ENCODE measurements at places on chromosomes 16 and 17.

DNA sequence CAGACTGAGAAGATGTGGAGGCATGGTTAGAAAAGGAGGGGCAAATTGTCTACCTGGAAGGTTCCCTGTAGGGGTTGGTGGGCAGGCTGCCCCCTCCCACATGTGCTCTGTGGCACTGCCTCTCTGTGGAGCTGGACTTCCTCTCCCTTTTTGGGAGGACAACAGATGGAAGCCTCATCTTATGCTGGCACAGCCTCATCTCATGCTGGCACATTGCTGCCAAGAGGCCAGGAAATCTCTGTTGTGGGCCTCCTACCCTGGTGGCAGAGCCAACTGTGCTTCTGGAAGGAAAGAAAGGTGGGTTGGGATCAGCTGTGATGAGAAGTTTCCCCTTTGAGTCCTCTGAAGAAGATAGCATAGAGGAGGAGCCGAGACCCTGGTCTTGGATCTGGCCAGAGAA is 19.7 kb upstream of the BRD7 start:
- DNase-seq = no peak

- DNase-seq = no peak
Observed at GRCh38 chr17:44575403-44575802, 18.1 kb downstream of the FZD2 start.

- no peak for DNase-seq
Observed at GRCh38 chr16:66587881-66588600, 8.8 kb downstream of the CMTM2 start.

DNA sequence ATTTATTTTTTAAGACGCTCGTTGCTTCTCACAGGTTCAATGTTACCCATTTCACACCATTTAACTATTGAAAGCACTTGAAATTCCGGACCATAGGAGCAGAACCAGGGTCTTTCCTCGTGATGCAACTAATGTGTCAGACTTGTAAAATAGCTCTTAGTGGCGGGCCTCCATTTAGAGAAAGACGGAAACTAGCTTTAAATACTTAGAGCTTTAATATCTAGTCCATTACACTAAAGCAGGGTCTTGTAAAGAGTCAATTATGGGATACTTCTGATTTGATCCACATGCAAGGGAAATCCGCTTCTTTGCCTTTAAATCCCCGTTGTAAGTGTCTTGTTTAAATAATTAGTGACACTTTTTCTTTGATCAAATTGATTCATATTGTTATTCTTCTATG is 56.6 kb downstream of the NACA2 start:
- DNase-seq = no peak

DNA sequence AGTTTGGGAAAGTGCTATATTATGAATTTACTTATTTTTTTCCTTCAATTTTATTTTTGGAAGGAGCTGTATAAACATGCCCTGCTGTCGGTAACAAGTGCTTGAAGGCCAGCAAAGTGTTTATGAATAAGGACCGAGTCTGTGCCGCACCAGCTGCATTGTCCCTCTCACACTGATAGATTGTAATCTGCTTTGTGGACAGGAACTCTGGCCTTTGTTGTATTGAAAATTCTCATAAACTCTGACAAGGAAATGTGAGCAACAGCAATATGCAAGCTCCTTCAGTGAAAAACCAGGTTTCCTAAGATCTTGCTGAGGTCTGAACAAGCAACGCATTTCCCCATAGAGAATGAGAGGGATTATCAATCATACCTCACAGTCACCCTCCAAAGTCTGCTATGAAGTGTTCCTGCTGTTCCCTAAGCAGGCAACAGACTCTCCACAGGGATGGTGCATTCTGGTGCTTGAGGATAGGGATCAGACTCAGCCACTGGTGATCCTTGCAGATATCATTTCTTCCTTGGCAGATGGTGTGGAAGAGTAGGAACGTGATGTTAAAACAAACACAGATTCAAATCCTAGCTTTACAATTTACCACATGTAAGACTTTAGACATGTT is 109.6 kb downstream of the KCNJ2 start:
- no peak for DNase-seq

GRCh38 chr17:44738214-44738906 is 20.4 kb upstream of the ADAM11 start:
- DNase-seq = no peak

Measured in C1 segment of cervical spinal cord (tissue), 14 donors.